Stimulated activated CD4-positive, alpha-beta T cell treated with anti-CD3 and anti-CD28 coated beads, Interleukin-12 subunit alpha, Interleukin-12 subunit beta, amount 100 ng/mL, for 4 hours (primary cell): ENCODE measurements at places on chromosomes 3 and 15.

DNA sequence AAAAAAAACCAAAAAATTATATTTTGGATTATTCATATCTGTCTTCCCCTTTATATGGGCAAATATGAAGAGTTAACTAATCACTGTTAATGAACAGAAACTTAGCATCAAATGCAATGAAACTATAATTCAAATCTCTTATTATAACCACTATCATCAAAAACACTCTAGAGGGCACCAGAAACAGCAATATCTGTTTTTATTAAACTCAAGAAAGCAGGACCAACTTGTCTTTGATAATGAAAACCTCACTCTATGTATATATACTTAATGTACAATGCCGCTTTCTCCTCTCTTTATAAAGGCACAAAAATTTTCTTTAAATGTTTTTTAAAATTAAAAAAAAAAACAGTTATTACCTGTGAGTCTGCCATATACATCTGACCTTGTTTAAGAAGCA lies 92.7 kb downstream of the UACA start:
- DNase-seq, result no peak

- no peak for DNase-seq
These were observed 24.5 kb downstream of the CD86 start for GRCh38 chr3:122079524-122080206.

GRCh38 chr3:60246361-60246760 lies 1004.9 kb downstream of the FHIT start:
- no peak for DNase-seq

GRCh38 chr15:25810631-25811091 lies 52.5 kb downstream of the ATP10A start:
- DNase-seq, result no peak

DNA sequence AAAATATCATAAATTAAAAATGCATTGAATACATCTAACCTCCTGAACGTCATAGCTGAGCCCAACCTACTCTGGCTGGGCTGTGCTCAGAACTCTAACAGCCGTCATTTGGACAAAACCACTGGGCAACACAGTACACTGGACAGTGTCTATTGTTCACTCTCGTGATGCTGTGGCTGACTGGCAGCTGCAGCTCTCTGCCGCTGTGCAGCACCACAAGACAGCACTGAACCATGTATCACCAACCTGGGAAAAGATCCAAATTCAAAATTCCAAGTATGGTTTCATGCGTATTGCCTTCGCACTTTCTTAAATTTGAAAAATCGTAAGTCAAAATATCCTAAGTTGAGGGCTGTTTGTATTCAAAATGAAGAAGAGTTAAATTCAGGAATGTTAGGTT lies 145.1 kb upstream of the CNTN4 start:
- no peak for DNase-seq

- no peak for DNase-seq
These were observed 321.5 kb upstream of the CTNNB1 start for GRCh38 chr3:40877631-40878463.

DNA sequence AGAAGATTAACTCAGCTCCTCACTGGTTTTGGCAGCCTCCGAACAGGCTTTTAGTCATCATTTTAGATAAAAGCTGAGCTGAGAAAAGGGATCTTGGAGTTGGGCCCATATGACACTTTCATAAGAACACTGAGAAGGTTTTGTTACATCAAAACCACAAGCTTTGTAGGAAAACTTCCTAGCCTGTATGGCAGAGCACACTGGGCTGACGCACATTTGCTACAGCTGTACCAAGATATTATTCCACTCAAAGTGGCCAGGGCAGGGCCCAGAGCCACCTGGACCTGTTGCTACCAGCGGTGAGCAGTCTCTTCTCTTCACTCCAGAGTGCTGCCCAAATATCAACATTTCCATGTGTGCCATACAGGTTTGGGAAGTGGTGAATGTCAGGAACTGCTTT lies 160.5 kb upstream of the CCDC54 start:
- no peak for DNase-seq

- DNase-seq, result no peak
These were observed 47.4 kb downstream of the PAQR5 start for GRCh38 chr15:69346112-69346511.

DNA sequence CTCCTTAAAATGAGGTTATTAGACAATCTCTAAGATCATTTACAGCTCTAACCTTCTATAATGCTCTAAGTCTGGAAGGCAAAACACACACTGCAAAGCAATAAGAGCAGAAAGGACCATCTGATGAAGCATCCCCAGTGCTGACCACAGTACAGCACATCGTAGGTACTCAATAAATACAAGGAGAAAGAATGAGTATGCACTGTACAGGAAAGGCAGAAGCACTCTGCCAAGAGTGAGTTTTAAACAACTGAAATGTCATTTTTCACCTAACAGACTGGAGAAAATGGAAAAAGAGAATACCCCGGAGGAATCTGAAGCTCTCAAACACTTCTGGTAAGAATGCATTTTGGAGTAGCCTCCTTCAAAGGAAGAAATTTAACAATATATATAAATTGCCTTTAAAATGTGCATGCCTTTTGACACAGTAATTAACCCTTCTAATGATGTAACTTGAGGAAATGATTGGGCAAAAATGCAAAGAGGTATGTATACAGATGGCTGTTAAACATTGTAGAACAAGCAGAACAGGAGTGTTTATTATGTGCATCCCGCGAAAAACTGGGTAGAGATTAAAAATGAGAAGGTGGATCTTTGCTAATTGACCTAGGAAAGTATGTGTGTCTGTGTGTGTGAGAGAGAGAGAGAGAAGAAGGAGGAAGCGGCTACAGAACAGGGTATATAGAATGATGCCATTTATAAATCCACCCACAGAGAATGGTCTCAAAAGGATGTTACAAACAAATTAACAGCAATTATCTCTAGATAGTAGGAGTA lies 8.0 kb upstream of the OXTR start:
- DNase-seq, result no peak

- DNase-seq, result no peak
These were observed 1.4 kb downstream of the SLC41A3 start for GRCh38 chr3:126082362-126083137.

GRCh38 chr15:34730701-34731100 lies 24.1 kb downstream of the GJD2 start:
- no peak for DNase-seq
